ENCODE measurements at places on chromosomes 4 and X.

DNA sequence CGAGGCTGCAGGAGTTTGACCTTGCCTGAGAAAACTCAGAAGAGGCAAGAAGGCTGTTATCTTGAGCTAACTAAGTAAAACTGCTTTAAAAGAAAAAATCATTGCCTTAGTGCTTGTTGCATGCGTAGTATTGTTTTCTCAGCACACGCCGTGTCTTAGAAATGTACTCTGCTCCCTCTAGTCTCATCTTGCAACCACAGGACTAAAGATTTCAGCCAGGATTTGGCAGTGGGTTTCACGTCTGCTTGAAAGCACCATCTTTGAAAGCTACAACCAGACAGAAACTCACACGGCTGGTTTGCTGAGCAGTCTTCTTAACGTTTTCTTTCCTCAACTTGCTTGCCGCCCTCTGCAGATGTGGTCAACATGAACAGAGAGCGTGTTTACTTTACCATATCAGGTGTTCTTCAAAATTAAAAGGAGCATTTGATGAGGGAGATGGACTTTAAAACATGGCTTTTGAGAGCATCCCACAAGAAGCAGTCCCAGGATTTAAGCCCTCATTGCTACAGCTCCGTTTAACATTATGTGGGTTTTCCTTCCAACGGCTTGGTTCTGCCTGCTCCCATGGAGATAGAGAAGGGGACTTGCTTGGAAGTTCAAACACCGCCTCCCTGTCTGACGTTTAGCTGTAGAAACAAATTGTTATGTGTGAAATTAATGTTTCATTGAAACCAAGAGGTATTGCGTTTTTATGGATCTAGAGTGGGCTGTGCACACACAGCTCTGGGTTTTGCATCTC, 3.4 kb downstream of the SORCS2 start:
- DNase-seq, result no peak

DNA sequence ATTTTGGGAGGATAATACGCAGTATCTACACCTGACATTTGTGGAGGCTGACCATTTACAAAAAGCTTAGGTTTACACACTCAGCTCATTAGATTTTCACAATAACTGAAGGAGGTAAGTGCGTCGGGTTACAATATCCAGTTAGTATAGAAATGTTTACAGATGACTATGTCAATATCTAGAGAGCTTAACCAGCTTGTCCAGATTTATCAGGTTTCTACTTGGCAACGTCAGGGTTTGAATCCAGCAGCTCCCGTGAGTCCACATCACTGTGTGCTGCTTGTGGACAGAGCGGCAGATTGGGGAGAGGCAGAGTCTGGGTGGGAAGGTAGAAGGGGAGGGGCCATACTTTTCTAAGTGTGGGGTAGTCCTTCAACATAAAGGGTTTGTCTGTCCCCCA, 28.3 kb downstream of the ARHGAP10 start:
- no peak for DNase-seq

DNA sequence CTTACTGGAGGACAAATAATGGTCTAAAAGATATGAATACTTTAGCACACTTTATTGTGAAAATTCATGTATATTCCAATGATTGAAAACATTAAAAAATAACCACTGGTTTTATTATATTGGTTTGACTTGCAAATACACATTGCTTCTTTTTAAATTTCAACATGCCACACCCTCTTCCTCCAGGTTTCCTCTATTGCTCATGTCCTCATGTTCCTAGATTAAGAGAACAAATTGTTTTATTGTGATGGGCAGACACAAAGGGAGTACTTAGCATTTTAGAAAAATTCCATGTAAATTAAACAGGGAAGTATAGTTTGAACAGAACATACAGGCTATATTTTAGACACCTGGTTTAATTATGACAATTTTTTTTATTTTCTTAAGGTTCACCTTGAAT, 230.6 kb upstream of the GPRIN3 start:
- DNase-seq, result no peak

- no peak for DNase-seq
These were observed 23.6 kb upstream of the SLC25A43 start for GRCh38 chrX:119375561-119375960.

DNA sequence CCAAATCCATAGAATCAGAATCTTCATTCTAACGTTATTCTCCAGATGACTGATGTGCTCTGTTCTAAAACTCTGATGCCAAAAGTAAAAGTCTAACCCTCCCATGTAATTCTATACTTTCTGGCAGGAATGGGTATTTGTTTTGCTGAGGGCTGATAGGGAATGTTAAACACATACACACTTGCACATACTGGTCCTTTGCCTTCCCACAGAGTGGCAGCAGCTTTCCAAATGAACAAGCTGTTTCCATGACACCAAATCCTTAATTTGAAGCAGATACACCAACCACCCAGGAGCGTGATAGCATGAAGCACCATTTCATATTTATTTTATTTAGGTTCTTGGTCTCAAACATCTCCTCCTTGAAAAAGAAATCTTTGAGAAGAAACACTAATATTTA, 155.5 kb upstream of the PRDX4 start:
- DNase-seq, result no peak

GRCh38 chrX:48937054-48937907, 18.5 kb upstream of the PIM2 start:
- peak; percentile 93 for DNase-seq

- peak; percentile 75 for DNase-seq
These were observed 31.0 kb downstream of the TMEM131L start for GRCh38 chr4:153497091-153497531.

- peak; percentile 88 for DNase-seq
These were observed at the start of gene RPL39 for GRCh38 chrX:119791437-119792231. Gene RPL39 (minus strand): TSS chrX:119791630. CDS start chrX:119791576, 54 bp downstream.
